ENCODE measurements at places on chromosomes 4 and X.

DNA sequence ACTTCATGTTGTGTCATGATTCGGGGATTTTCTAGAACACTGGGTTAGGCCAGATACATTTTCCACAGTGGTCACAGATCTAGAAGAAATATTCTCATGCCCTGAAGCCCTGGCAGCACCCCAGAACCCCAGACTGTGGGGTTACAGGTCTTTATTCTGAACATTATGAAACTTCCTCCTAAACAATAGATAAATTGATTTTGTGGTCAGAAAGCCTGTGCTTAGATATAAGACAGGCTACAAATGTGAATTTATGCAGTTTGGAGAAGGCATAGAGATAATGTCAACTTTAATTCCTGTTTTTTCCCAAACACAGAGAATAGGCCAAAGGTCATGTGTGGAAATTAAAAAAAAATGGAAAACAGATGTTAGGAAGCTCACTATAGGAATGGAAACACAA lies 492.9 kb downstream of the SPRY1 start:
- no peak for DNase-seq

- no peak for DNase-seq
Measured at GRCh38 chrX:143094417-143095023, 68.8 kb downstream of the SPANXN4 start.

- DNase-seq, result no peak
Measured at GRCh38 chrX:2314831-2315365, 185.9 kb downstream of the DHRSX start.

DNA sequence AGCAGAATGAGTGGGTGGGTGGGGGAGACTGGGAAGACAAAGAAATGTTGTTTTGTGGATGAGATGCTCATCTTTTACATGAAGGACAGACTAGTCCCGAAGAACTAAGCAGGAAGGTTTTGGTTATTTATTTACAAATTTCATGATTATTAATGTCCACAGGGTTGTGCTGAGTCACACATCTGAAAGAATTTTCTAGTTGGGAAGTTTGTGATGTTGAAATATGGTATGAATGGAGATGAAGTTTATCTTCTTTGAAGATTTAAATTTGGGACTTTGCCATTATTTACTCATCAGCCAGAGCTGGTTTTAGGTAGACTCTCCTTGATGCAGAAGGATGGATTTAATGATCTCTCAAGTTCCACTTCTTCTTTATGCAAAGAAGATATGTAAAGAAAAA lies 75.5 kb downstream of the MOSPD2 start:
- no peak for DNase-seq

DNA sequence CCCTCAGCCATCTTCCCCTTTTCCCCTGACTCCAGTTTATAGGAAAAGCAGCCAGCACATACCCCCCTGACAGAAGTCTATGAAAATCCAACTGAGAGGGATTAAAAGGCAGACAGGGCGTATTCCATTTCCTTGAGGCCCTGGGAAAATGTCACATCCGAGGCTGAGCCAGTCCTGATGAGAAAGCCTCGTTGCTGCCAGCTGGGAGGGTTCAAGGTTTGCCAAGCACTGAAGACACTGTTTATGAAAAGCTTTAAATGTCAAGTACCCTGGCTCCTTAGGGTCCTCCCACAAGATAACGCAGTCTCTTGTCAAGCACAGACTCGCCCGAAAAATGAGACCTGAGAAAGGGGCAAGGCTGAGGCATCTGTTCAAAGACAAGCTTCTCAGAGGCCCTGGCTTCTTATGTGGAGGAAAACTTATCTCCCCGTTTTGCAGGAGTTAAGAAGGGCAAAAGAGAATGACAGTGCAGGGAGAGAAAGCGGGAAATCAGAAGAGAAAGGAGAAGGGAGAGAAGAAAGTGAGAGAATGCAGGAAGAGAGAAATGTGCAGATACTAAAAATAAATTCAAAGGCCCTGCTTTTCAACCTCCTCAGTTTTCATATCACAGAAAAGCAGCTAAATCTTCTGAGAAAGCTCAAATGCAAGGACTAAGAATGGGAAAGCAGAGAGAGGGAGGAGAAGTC lies 44.7 kb downstream of the SCD5 start:
- no peak for DNase-seq

DNA sequence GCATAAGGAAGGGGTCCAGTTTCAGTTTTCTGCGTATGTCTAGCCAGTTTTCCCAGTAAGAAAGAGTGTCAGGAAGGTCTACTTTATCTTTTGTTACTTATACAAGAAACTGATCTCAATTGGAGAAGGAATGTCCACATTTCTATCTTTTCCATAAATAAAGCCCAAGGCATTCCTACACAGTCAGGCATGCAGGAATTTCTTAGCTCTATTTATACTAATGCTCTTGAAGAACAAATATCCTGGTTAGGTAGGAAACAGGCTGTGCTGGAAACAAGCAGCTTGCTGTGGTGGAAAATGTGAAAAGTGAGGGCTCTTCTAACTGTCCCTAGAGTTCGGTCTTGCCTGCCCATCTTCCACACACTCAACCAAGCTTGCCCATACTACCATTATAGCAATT lies 37.9 kb upstream of the PITX2 start:
- no peak for DNase-seq

- no peak for DNase-seq
Measured at GRCh38 chr4:149735796-149736195, 79.8 kb downstream of the IQCM start.

DNA sequence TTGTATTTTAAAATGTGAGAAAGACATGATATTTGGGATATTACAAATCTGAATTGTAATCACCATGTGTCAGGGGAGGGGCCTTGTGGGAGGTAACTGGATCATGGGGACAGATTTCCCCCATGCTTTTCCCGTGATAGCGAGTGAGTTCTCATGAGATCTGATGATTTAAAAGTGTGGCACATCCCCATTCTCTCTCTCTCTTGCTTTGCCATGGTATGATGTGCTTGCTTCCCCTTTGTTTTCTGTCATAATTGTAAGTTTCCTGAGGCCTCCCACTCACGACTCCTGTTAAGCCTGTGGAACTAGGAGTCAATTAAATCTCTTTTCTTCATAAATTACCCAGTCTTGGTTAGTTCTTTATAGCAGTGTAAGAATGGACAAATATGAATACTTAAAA lies 39.0 kb downstream of the CCDC158 start:
- no peak for DNase-seq

DNA sequence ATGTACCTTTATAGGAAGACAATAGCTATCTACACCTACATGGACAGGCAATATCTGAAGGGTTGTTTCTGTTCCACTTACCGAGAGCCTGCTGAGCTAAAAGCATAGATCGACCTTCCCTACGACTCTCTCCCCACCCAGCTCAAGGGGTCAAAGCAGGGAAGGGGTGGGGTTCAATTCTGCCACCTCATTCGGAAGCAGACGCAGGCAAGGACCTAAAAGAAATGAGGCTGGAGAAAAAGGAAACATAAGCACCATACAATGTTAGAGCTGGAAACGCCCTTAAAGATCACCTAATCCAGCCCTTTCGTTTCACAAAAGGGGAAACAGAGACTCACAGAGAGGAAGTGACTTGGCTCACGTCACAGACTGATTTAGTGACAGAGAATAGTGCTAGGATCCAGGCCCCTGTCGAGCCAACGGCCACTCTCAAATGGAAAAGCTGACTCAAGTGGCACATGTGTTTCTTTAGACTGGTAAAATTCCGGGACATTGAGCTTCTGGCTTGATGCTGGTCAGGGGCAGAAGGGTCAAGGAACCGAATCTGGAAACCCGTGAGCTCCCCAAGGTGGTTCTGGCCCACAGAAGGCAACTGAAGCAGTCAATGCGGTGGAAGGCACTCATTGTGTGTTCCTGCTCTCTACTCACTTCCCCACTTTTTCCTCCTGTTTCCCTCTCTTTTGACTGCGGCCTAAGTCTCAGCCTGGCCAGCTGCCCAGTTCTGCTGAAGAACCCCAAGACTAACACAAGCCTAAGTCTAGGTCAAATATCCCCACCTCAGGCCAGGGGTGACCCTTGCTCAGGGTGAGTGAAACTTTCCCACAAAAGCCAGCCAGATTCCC lies 7.5 kb downstream of the SEPTIN6 start:
- peak; percentile 41 for DNase-seq

DNA sequence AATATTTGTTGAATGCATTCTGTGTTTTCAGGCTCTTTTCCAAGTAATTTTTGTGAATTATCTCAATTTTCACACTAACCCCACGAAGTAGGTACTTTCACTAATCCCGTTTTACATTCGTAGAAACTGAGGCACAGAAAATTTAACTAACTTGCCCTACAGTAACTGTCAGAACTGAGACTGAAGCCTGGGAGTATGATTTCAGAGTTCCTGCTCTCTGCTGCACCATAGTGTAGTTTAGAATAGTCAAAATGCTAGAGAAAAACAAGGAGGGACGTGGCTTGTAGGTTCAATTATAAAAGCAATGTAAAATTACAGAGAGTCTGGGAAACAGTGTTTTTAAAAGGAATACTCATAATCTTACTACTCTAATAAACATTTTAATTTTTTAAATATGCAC lies 2.2 kb downstream of the CLCN3 start:
- DNase-seq, result no peak

DNA sequence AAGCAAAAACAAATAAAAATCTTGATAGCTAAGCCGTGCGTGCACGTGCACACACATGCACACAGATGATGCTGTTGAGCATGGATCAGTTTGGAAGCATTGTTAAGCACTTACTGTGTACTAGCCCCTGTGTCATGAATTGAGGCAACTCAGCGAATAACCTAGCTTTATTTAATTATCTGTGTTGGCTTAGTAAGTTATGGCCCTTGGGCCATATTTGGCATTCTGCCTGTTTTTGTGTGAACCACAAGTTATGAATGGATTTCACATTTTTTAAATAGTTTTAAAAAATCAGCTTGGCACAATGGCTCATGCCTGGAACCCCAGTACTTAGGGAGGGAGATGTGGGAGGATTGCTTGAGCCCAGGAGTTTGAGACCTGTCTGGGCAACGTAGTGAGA lies 113.6 kb upstream of the CBLL2 start:
- no peak for DNase-seq

DNA sequence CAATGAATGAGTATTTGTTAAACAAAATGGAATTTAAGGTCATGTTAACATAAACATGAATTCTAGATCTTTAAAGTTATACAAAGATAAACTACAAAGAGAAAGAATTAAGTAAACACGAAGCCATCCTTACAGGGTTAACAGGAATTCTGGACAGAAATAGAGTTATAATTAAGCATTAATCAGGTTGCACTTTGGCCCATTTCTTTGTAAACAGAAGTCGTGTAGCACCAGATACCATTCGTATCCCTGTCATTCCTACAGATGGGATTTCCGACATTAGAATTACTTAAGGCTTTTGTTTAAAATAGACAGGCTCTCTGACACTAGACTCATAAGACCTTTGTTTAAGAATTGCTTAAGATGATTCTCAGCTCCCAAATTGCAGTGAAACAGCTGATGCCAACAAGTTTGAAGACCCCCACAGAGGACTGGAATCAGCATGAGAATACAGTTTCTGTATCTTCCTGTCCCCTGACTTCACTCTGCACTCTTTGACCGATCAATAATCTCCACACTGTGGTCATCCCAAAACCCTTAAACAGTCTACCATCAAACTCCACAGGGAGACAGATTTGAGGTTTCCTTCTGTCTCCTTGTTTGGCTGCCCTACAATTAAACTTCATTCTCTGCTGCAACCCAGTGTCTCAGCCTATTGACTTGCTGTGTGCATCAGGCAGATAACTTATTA lies 22.3 kb upstream of the TMEM150C start:
- no peak for DNase-seq

Data from stimulated activated CD8-positive, alpha-beta memory T cell treated with anti-CD3 and anti-CD28 coated beads, Interleukin-7, amount 100 ng/mL, for 4 hours (primary cell).